CD4-positive, alpha-beta T cell (primary cell): ENCODE measurements at places on chromosomes 11 and 22.

DNA sequence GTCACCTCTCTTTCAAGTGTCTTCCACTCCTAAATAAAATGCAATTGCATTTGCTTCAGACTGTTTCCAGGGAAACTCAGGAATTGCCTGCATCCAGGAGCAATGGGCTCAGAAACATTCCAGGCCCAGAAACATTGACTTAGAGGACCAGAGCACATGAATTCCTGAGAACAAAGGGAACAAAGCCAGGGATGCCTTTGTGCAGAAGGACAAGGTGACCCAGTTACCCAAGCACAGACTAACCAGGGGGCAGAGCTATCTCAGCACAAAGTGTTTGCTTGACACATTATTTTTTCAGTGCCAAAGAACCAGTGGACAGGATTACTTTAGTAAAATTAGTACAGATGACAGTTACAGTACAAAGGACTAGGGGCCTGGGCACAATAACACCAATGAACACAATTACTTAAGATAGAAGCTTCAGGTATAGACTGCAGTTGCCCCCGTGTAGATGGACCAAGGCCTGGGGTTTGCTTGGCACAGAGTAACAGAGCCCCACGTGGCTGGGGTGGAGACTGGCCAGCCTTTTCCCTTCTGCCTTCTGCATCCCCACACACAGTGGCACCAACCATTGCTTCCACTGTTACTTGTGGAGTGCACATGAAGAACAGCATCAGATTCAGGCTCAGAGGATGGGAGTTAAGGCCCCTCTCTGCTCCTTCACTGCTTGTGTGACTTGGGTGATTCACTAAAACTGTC, 500.8 kb downstream of the INSC start:
- DNase-seq: no peak

GRCh38 chr11:25180187-25180586, 683.3 kb downstream of the LUZP2 start:
- DNase-seq: no peak

DNA sequence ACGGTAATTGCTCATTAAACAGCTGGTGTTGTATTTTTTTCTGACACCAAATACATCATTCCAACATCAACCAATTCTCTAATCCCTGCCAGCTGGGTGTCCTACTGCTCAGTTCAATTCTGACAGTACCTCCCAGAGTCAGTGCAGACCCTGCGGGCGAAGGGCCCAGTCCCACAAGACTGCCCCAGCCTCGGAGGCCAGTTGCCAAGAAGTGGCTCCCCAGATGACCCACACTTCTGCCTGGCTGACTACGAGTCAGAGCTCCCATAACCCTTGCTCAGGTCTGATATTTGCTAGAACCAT, 147.2 kb downstream of the CTTN start:
- no peak for DNase-seq

GRCh38 chr11:29173660-29174062, 843.2 kb downstream of the KCNA4 start:
- no peak for DNase-seq

GRCh38 chr22:50699756-50700386, 27.2 kb downstream of the SHANK3 start:
- DNase-seq: no peak

DNA sequence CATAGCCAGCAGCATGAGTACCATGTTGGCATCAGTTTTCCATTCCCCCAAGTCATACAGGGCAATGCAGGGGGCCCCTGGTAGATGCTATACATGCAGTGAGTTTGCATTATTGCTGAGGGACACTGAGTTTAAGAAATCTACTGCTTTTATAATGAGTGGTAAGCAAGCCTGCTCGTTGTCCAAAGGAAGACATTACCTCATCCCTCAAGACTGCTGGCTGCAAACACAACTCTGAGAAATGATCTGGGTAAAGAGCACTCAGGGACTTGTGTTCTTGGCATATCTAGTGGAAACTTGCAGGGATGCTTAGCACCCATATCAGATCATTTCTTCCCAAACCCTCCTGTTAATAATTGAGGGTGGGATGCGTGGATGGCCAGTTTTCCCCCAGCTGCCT, 77.9 kb downstream of the CWC15 start:
- DNase-seq: no peak

DNA sequence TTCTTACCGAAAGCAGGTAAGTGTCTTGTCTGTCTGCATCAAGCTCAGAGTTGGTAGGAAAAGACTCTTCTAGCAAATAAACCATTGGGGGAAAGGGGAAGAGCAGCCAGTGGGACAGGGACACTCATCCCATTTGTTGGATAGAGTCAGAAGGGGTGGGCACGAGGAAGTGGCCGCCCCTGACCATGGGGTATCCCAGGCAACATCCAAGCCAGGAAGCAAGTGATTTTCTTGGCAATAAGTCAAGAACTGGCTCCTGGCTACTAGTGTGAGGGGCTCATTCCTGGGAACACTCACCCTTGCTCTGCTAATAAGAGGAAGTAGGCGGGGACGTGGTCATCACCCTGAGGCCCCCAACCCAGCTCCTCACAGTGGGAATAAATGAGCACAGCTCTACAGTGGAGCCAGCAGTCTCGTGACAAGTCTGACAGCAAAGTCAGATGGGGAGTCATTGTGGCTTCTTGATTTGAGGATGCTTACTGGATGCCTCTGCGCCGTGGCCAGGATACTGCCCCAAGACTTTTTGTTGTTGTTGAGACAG, 6.7 kb downstream of the SLC25A18 start:
- DNase-seq: no peak

DNA sequence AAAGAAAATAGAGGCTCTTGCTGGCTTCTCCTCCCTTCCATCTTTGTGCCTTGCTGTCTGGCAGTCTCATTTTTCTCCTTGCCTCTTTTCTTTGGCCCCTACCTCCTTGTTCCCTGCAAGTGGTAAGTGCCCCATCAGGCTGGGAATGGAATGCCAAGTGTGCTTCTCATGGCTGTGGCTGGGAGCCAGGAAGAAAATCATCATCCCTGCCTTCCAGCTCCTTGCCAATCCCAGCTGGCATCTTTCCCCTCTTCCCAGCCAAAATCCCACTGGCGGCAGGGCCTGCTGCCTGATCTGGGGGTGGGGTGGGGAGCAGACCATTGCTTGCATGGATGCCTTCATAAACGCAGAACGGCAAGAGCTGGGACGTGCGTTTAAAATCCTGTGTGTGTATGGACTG, 27.0 kb upstream of the SLC25A18 start:
- DNase-seq: no peak

DNA sequence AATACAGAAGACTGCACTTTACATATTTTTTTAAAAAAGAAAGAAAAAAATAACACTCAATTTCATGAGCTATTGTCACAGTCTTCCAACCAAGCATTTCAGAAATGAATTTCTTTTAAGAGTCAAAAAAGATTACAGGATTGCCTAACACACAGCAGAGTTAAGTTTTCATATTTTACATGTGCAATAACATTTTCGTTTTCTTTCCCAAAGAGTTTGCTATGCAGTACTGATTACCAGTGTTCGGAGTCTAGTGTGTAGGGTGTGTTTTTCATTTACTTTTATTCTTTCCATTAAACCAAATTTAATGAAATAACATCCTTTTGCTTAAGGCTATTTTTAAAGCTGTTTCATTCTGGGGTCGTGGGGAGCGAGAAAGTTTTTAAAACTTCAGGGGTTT, 53.2 kb downstream of the MN1 start:
- DNase-seq: no peak

GRCh38 chr22:42461511-42461910, 29.3 kb upstream of the NFAM1 start:
- no peak for DNase-seq

DNA sequence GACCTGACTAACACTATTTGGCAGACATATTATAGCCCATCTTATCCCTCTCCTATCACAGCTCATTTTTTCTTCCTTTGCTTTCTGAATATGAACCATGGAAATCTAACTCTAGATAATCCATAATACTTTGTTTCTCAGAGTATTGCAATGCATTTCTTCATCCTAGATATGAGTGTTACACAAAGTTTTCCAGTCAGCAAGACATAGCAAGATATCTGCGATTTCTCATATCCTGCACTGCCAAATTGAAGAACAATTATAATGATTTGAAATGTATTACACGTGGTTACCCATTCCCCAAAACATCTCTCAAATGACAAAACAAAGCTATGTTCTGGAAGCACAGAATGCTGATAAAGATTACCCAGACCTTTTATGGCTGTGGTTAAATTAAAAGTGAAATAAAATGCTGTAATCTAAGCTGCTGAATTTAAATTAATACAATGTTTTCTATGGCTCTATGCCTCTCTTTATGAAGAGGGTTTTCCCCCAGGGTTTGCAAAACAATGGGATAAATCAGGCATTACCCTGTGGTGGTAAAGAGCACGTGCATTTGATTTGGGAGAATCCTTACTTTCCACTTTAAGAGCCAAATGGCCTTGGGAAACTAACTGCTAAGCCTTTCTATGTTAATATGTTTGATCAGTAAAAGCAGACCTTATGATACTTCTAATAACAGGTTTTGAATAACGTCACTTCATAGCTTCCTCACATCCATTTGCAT, 1291.0 kb upstream of the CNTN5 start:
- no peak for DNase-seq

- DNase-seq: no peak
These were observed 220.7 kb upstream of the UBASH3B start for GRCh38 chr11:122434786-122435185.

DNA sequence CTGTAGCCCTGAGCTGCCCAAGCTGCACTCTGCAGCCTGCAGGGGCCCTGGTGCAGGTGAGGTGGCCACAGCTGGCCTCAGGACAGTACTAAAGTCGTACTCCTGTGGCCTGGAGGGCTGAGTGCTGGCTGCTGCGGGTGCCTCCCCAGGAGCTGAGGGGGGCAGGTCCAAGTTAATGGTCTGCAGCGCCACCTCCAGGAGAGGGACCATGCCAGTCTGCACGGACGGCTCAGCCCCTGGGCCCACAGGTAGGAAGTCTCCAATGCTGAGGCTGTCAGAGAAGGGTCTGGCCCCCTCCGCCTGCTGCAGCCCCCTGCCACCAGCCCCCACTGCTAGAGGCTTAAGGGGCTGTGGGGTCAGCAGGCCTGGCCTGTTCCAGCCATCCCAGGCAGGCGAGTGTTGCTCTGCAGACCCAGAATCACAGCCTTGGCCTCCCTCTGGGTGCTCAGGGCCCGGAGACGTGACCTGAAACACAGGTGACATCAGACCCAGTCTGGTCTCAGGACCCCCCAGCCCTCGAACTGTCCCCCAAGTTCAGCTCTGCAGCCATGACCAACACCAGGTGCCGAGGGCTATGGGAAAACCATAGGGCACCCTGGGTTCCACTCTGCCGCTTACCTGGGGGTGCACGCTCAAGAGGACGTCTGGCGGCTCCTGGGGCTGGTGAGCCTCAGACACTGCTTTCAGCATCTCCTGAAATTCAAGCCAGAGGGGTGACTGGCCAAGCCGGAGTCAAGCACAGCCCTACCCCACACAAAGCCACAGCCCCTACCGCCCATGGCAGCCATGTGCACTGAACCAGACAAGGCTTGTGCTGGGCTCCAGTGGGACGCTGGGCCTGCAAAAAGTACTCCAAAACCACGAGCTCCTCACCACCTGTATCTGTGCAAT, 20.8 kb downstream of the SELENOO start:
- DNase-seq: no peak

- DNase-seq: peak; percentile 18
These were observed 58.2 kb downstream of the ACER3 start for GRCh38 chr11:76918941-76919386.

DNA sequence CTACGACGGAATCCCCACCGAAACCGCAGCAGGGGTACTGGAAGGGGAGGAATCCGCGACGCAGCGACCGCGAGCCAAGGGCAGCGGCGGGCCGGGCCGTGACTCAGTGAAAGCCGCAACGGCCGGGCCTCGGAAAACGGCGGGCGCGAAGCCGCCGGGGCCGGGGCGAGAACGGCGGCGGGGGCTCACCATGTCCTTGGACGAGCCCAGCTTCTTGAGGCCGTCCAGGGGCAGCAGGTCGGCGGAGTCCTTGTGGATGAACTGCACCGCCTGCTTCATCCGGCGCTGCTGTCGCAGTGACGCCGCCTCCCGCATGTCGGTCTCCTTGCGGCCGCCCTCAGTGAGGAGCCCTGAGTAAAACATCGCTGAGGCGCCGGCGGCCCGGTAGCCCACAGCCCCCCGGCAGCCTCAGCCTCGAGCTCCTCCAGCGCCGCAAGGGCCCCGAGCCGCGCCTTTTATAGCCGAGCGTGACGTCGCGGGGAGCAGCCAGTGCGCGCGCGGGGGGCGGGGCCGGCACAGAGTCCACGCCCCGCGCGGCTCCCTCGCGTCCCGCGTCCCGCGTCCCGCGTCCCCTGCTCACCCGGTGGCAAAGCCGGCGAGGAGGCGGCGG, at the start of gene NRIP3:
TSS of gene NRIP3 (minus strand) at position 429 of the 610 bp plus-strand sequence. CDS start at position 363, 66 bp downstream.
- peak; percentile 85 for DNase-seq

DNA sequence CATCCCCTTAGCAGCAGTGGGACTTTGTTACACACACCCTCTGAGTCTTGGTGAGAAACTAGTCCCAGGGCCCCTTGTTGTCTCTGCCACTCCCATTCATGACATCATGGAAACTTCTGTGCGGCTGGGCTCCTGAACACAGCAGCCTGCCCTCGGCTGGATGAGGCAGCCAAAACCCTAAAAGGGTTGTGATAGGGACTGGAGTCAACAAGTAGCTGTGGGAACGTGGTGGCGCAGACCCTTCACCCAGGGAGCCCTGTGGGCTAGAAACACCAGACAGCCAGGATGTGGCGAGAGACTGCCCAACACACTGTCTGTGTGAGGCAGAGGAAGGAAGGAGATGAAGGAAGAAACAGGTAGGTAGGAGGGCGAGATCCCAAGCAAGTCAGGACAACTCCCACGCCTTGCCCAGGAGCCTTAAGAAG, 3.9 kb downstream of the CD3D start:
- DNase-seq: peak; percentile 61

GRCh38 chr11:933142-933851, 7.6 kb downstream of the AP2A2 start:
- DNase-seq: no peak

DNA sequence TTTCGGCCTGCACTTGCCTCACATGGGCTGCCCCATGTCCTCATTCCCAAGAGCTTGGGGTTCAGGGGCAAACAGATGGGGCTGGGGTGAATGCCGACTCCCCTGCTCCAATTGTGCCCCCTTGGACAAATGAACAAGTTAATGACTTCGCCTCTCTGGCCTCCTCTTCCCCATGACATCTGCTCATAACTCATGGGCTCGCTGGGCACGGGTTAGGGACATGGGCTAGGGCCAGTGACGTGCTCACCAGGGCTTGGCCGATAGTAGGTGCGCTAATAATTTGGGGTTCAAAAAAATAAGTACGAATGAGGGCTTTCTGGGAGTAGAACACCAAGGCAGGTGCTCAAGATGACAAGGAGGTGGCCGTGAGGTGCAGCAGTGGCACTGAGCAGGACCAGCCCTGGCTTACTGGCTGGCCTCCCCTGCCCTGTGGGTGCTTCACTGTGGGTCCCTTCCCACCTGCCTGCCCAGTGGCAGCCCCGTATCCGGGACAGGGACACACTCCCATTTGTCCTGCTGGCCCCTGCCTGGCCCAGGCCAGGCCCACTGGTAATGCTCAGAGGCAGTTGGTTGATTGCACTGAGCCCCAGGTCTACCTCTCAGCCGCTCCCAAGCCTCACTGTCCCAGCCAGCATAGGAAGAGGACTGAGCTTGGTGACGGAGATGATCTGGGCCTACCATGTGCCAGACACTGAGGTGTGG, 12.3 kb downstream of the CBX6 start:
- DNase-seq: no peak
